Mesothelial cell of epicardium (in vitro differentiated cells): ENCODE measurements at places on chromosomes 1 and 21. TPM values are rescaled to one million over a fixed set of nuclear protein-coding genes. Genes with fewer than 3 reads are reported as not detected.

The VAV3 gene
- total RNA-seq: 2.1 to 3.2 TPM (median 2.4 TPM) in 3 replicates

The RGS16 gene
- total RNA-seq: 0.55 to 0.99 TPM (median 0.74 TPM) in 3 replicates

The HSF2BP gene
- 3.8 to 5.1 TPM (median 5.0 TPM) in 3 replicates for total RNA-seq

GRCh38 chr21:44397431-44398031 lies 44.1 kb downstream of the TRPM2 start:
- no peak for DNase-seq

- DNase-seq: no peak
Observed at GRCh38 chr1:47782414-47783166, 214.6 kb downstream of the TRABD2B start.

- DNase-seq: no peak
Observed at GRCh38 chr1:35768350-35769187, 1.2 kb downstream of the CLSPN start.

DNA sequence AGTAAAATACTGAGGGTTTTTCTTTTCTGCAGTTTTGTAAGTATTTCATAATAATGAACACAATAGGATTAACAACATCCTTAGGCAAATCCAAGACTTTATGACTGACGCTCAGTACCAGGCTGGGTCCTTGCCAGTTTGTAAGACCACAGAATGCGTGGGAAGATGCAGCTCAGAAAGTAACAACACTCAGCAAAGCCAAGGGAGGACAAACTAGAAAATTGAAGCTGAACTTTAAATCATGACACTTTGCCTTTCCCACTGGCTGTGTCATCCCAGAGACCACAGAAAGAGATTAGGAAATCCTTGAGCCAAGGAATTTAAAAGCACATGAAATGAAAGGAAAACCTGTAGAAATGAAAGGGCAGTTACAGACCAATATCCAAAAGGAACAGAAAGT lies 426.3 kb upstream of the CHRM3 start:
- no peak for DNase-seq

GRCh38 chr1:228207851-228208821 lies at the start of gene OBSCN:
OBSCN (plus strand) TSS chr1:228208044; CDS start chr1:228211784, 3,740 bp downstream.
- DNase-seq: no peak

- DNase-seq: no peak
Observed at GRCh38 chr1:37914719-37915475, 32.0 kb downstream of the INPP5B start.

DNA sequence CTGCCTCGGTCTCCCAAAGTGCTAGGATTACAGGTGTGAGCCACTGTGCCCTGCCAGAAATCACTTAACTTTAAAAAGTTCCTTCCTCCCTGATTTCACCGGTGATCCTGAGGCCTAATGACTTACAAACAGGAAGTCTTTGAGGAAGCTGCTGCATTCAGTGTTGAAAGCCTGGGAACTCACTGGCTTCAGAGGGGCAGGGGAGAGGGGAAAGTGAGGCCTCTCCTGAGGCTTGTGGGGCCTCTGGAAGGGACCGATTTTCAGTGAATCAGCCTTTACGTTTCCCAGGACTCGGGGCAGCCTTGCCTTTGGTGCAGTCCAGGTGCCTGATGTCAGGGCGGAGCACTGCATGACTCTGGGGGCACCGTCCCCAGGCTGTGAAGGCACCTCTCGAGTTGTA lies 30.1 kb upstream of the ARHGEF10L start:
- DNase-seq: no peak

- DNase-seq: no peak
Observed at GRCh38 chr1:151210830-151211229, 12.5 kb downstream of the PIP5K1A start.

DNA sequence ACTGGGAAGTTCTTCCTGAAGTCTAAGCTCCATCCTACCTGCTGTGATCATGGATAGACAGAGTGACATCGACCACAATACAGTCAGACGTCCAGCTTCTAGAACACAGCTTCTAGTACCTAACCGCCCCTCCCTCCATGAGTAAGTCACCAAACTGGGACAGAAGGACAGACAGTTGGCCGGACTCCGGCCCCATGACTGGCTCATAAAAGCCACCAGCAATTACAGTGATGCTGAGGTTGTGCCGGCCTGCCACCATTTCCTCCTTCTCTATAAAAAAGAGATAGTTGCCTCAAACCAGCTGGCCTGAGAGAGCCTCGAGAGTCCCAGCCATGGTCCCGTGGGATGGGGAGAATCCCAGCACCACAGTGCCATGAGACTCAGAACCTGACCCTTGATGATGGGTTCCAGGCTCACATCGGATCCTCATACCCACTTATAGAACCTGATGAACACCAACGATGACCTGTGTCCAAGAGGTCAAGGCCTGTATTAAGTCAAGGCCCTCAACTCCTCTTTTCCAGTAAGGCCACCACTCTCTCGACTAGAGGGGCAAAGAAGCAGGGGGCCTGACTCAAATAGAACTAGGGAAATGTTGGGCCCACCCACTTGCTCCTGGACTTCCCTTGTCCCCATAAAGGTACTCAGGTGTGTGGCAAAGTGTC lies 3.4 kb downstream of the MEF2D start:
- DNase-seq: no peak

DNA sequence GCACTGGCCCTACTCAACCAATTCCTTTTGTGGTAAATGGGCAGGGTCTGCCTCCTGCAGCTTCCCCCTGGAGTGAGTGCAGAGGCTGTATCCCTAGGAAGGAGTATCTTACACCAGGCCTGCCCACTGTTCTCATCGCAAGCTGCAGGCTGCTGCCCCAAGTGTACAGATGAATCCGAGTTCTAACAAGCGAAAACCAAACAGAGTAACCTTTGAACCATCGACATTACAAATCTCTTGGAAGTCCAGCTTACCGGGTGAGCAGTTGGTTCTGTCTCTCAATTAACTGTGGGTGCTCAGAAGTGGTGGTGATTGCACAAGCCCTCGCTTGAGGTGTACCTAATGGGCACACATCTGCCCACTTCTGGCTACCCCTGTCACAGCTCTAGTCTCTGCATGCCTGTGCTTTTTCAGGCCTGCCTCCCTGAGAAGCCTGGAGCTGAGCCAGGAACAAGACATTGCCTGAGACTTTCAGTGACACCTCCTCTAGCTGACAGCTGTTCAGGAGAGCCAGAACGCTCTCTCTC lies 22.7 kb downstream of the INAVA start:
- no peak for DNase-seq

DNA sequence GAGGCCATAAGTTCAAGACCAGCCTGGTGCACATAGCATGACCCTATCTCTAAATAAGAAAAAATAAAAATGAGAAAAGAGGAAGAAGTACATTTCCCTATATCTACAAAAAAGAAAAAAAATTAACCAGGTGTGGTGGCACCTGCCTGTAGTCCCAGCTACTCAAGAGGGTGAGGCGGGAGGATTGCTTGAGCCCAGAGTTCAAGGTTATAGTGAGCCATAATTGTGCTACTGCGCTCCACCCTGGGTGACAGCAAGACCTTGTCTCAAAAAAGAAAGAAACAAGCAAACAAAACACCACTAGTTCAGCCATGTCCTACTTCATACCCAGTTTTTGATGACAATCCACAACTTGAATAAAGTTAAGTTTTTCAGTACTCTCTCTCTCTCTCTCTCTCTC lies 30.7 kb upstream of the TDRD10 start:
- no peak for DNase-seq
